ENCODE measurements at places on chromosomes 3 and 15.

DNA sequence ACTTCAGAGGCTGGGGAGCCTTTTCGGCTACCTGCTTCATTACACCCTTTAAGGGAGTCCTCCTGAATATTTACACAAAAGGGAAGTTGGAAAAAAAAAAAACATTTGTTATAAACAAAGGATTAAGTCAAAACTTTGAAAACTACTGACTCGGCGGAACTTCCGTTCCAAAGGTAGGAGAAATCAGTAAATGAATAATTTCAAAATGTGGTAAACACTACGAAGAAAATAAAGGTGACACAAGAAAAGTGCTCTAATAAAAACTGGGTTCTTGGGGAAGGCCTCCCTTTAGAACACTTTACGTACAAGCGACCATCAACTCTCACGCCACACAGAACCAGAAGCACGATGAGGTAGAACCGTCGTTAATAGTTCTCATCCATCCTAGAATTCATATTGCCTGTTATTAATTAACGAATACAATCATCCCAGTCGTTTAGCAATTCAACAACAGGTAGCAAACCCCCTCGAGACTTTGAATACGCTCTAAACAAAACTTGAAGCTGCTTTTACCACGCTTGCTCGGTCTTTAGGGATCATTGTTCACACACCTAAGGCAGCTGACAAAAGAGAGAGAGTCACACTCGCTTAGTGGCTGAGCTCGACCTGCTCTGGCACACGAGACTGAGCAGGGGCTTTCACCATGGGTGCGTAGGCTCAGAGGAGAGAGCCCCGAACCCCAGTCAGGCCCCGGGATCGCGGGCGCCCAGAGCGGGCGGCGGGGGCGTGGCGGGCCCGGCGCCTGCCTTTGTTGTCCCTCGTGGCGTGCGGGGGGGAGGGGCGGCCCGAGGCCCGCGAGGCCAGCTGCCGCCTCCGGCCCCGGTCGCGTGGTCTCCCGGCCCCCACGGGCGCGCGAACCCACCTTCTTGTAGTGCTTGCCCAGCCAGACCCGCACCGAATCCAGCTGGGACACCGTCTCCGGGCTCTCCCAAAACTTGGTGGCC, 680 bp downstream of the SMARCC1 start:
- DNase-seq = no peak

- DNase-seq = no peak
Measured at GRCh38 chr3:123100193-123100776, 33.5 kb downstream of the PDIA5 start.

GRCh38 chr3:53493963-53494791, at the start of gene CACNA1D:
Gene CACNA1D (plus strand): TSS chr3:53494611. CDS start chr3:53495167, 556 bp downstream.
- no peak for DNase-seq

GRCh38 chr3:7721869-7722268, 779.8 kb upstream of the LMCD1 start:
- DNase-seq = no peak

DNA sequence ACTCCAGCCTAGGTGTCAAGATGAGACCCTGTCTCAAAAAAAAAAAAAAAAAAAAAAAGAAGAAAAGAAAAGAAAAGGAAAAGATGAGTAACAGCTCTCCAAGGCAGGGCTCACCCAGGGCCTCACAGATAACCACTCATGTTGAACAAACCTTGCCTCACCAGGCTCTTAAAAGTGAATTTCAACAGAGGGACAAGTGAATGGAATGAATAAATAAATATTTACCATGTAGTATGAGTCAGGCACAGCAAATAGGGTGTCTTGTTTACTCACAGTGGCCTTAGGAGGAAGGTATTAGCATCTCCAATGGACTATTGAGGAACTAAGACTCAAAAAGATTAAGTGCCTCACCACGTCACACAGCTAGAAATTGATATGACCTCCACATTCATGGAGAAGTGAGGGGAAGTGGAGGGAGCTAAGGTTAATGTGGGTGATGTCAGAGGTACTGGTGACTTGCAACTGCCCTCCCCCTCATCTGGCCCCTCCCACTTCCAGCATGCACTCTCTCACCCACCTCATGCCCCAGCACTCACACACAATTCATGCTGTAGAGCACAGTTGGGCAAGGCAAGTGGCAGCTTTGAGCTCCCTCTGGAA, 255.5 kb downstream of the UACA start:
- DNase-seq = no peak

DNA sequence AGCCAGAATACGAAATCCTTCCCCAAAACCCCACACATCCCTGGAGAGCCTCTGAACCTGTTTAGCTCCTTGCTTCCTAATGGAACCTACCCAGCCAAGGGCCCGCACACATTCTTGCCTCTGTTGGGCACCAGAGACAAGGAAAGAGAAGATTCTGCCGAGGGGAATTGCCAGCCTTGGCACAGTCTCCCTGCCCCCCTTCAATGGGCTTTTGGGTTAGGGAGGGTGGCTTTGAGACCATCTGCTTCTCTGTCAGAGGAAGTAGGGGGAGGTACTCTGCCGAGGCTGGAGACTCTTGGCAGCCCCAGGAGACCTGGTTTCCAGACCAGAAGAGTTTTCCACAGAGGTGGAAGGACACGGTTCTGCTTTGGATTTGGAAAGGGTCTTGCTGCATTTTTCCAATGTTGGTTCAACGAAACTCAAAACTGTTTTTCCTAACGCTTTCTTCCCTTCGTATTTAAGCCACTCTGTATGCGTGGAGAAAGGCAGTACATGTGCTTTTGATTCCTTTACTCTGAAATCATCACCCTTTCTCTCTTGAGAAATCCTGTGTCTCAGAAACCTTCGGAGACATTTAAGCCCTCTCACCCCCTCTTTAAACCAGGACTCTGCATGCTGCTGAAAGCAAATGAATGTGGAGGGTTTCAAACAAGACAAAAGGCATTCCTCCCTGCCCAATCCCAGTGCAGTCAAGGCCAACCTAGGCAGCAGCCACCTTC, 78.8 kb upstream of the PRR23C start:
- DNase-seq = no peak

GRCh38 chr3:55500555-55501330, 13.6 kb upstream of the WNT5A start:
- DNase-seq = no peak

DNA sequence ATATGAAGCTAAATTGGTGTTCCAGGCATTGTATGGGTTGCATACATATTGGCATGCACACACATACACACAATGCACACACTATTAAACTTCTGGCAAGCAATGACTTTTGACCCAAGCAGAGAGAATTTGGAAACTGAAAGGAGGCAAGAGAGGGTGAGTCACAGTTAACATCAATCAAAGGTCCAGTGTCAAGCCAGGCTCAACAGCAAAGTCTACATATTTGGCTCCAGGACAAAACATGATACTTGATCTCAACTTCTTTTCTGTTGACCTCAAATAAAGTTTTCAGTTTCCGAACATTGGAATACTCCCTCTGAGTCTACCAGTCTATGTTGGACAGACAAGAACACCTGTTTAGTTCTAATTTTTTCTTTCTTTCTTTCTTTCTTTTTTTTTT, 28.3 kb downstream of the IL12A start:
- no peak for DNase-seq

- DNase-seq = no peak
Measured at GRCh38 chr15:88624156-88624970, 3.2 kb downstream of the AEN start.

- DNase-seq = no peak
Measured at GRCh38 chr15:68271854-68272471, 5.6 kb upstream of the FEM1B start.

DNA sequence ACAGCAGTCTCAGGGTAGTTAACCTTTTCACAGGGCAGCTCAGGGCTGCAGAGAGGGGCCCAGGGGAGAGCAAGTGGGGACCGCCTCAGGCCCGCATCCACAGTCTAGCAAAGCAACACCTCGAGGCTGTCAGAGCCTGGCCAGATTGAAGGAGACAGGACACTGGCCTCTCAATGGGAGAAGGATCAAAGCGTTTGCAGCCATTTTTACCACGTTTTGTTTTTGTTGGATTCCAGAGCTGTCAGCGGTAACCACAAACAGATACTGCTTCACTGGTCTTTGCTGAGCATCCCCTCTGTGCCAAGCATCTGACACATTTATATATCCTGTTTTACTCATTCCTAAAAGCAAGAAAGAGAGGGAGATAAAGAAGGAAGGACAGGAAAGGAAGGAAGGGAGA, 153.8 kb downstream of the SHQ1 start:
- no peak for DNase-seq

DNA sequence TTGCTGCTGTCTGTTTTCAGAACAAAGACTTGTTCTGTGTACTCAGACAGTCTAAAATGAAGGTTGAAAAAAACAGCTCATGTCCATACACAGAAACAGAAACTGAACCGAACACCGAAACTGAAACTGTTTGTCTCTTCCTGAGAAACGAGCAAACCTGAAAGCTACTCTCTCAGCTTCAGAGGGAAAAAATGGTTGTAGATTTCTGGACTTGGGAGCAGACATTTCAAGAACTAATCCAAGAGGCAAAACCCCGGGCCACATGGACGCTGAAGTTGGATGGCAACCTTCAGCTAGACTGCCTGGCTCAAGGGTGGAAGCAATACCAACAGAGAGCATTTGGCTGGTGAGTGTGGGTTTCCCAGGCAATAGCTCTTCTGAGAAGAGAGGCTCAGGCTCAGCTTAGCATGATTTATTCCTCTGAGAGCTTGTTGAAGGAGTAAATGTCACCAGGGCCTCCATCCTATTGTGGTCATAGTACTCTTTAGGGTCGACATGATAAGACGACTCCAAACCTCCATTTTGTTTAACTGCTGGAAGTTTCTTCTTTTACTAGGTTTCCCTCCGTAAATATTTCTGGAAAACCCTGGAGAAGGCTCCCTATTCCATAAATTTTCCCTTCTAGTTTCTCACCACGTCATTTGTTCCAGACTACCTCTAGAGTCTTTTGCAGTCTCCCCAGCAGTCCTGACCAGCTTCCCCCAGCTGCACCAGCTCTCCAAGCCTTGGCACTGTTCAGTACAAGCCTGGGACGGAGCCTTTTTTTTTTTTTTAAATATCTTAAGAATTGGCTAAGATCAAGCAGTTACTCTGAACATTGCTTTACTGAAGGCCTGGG, at the start of gene RTP4:
Gene RTP4, plus strand, starts transcription at position 135 of the 838 bp plus-strand sequence. Its CDS starts 57 bp downstream, at position 192.
- DNase-seq = no peak

DNA sequence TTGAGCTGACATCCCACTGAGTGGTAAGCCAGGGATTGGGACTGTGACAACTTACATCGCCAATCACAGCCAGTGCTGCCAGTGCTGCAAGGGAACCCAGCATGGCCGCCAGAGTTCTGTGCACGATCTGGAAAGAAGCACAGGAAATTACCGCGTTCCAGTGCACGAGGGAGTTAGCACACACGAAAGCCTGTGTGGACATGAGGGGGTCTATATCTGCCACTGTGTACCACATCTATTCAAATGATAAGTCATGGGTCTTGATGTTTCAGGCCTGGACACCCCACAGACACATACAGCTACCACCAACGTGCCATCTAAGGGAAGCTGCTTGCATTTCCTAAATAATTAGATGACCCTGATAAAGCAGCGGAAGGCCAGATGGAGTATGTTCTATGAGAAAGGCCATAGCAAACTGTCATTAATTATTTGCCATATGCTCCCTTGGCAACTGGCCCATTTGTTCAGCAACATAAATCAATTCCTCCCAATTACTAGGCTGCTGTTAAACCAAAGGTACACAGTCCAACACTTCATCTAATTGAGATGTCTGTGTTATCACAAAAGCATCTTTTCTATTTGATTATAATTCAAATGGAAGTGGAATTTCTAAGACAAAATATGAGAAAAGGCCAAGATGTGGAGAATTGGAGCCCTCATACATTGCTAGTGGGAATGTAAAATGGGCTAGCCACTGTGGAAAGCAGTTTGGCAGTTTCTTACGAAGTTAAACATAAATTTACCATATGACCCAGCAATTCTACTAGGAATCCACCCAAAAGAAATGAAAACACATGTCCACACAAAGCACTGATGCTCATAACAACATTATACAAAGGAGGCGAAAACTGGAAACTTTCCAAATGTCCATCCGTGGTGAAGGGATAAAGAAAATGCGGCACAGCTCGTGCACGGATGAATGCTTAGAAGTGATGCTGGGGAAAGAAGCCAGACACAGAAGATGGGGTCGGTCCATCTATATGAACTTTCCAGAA, 108.3 kb downstream of the OCA2 start:
- no peak for DNase-seq

DNA sequence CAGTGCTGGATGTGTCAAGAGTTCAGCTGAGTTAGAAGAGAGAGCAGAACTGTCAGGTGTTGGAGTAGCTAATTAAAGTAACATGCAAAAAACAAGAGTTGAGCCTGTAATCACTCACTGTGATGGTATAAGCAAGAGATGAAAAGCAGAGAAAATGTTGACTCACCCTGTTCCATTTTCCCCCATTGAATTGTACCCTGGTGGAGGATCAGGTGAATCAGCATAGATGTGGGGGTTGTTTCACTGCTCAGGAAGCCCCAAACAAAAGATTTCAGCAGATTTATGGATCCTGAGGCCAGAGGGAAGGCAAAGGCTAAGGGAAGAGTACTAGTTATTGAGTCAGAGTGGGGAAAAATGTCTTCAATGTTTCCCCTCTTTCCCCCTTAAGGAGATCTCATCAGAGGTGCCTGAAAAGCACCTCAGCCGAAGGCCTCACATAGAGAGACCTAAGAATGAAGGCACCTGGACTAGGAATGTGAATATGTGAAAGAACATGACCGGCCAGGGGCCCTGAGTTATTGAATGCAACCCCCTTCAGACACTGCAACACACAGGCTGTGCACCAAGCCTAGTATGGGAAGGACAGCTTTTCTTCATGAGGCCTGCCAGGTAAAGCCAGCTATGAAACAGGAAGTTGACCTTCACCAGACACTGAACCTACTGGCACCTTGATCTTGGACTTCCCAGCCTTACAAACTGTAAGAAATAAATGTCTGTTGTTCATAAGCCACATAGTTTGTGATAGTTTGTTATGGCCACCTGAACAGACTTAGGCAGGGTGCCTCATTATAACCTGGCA, 90.1 kb downstream of the TMCO5A start:
- no peak for DNase-seq

DNA sequence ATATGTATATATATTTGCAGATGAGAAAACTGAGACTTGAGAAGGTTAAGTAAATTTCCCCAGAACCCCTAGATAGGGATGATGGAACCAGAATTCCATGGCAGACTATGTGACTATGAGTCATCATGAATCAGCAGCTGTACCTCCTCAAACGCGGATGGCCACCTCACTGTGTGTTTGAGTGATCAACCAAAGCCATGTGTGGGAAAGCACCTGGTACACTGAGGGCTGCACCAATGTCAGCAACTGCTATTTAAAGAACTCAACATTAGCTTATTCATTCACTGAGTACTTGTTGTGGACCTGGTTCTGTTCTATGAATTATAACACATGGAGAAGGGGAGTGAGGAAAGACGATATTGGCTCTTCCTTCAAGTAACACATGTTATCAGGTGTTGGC, 377.0 kb downstream of the GAP43 start:
- DNase-seq = no peak

- DNase-seq = no peak
Measured at GRCh38 chr3:150409125-150409511, 1.0 kb downstream of the TSC22D2 start.

- DNase-seq = no peak
Measured at GRCh38 chr3:14299767-14300166, 102.6 kb upstream of the SLC6A6 start.

DNA sequence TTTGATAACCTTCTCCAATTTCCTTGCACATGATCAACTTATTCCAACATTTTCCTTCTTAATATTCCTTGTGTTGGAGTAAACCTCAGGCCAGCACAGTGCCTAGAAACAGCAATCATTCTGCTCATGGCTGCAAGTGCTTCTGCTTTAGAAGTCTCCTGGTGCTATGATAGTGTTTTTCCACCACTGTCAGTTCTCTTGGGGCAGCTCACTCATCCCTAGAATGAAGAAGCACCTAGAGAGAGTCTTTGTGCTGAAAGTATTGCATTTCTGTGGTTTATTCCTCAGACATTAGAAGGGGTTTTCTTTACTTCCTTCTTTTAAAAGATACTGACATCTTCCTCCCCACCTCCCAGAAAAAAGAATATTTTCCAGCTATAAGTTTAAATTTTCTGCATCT, 183.5 kb downstream of the RYR3 start:
- DNase-seq = no peak
